NAMALWA (cell line): ENCODE measurements at places on chromosomes 2 and 18.

DNA sequence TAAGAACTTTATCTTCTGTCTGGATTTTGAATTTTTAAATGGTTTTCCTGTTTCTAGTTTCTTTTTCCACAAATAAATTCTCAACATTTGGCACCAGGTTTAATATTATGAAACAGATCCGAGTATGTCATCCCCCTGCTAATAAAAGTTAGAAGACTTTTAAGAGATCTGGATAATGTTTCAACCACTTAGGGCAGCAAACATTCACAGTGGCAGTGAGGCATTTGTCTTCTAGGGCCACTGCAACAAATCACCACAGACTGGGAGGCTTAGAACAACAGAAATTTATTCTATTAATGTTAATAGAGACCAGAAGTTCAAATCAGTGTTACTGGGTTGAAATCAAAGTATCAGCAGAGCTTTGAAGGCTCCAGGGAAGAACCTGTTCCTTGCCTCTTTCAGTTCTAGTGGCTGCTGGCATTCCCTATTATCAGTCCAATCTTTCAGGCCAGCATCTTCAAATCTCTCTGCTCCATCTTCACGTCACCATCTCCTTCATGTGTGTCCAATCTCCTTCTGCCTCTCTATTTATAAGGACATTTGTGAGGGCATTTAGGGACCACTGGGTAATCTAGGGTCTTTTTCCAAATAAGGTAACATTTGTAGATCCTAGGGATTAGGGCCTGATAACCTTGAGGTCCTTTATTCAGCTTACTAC, 23.4 kb downstream of the ACSL3 start:
- no peak for DNase-seq

GRCh38 chr2:1553671-1554295, 140.5 kb downstream of the TPO start:
- DNase-seq, result no peak

DNA sequence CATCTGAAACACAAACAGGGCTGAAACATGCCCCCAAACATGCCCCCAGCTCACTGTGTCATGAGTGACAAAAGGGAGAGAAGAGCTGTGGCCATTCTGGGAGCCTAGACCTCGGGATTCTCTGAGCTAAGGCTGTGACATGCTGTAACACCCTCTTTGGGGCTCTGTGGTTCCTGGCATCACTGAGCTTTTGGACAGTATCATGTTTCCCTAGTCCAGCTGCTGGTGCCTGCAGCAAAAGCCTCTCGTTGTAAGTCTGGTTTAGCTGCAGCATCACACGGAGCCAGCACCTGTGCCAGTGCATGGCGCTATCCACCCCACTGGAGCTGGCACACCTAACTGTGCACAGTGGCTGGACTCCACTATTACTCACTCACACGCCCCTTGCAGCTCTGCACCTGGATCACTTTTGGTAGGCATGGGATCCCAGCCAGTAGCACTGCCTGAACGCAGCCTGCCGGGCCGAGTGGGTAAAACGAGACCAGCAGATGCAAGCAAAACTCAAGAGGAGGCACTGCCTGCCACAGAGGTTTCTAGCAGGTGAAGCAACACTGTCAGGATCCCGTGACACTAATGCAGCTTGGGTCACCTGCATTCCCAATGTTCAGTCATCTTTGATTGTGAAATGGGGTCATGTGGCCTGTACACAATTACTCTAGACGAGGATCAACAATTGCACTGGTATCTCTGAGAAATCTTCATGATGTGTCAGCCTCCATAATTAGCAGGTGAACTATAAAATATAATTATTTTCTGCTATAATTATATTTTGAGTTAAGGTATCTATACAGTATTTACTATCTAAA, 547.2 kb downstream of the ZNF804A start:
- no peak for DNase-seq

DNA sequence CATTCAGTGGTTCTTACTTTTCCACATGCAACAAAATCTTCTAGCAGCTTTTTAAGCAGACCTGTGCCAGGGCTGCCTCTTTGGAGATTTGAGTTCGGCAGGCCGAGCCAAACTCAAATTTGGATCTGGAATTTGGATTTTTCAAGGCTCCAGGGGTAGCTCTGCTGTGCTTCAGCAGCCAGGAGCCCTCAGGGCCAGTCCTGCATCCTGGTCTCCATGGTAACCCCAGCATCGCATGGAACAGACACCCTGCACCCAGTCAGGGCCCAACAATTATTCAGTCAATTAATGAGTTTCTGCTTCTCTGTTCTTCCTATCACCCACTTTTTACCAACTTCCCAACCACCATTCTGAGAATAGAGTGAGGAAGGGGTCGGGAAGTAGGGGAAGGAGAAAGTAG, 30.0 kb downstream of the EN1 start:
- no peak for DNase-seq

GRCh38 chr2:144937910-144938709, 418.2 kb upstream of the ZEB2 start:
- no peak for DNase-seq

GRCh38 chr2:1698188-1698945, 45.9 kb downstream of the PXDN start:
- DNase-seq, result no peak

GRCh38 chr2:207167099-207167923, 1.6 kb upstream of the KLF7 start:
- DNase-seq, result no peak

- DNase-seq, result no peak
Observed at GRCh38 chr2:212484563-212485080, 54.0 kb downstream of the ERBB4 start.

- no peak for DNase-seq
Observed at GRCh38 chr2:152552888-152553287, 164.4 kb downstream of the PRPF40A start.

DNA sequence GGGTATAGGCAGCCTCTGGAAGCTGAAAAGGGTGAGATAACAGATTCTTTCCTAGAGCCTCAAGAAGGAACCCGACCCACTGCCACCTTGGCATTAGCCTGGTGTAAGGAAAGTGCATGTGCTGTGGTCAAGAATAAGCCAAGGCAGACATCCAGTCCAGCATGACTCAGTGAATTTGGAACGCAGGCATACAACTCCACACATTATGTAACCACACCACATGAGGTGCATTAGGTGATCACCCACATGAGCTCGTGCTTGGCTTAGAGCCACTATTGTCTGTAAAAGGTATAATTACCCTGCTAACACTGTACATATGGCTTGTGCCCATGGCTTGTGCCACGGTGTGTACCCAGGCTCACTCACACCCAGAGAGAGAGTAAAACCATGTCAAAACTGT, 583.7 kb upstream of the HNMT start:
- DNase-seq, result no peak

- no peak for DNase-seq
Observed at GRCh38 chr2:64637931-64638330, 15.8 kb downstream of the SERTAD2 start.

DNA sequence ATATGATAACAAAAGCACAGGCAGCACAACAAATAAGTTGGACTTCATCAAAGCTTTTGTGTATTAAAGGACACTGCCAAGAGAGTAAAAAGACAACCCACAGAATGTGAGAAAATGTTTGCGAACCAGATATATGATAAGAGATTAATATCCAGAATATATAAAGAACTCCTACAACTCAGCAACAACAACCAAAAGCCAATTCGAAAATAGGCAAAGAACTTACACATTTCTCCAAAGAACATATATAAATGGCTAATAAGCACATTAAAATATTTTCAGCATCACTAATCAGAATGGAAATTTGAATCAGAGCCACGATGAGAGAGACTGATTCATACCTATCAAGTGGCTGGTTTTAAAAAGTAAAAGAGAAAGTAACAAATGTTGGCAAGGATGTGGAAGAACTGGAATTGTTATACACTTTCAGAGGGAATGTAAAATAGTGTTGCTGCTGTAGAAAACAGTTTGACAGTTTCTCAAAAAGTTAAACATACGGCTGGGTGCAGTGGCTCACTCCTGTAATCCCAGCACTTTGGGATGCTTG, 25.2 kb downstream of the EPB41L5 start:
- no peak for DNase-seq

GRCh38 chr2:47785986-47786385, 3.0 kb downstream of the MSH6 start:
- no peak for DNase-seq

DNA sequence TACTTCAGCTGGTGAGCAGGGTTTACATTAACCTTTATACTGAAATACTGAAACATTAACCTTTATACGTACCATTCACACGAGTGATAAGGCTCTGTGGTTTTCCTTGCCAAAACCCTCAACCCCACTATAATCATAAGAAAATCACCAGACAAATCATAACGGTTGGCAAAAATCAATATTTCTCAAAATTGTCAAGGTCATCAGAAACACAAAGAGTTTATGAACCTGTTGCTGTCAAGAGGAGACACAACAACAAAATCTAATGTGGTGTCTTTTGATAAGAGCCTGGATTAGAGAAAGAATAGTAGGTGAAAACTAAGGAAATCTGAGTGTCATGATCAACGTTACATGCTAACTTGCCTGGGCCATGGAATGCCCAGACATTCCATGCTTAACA, 396.9 kb upstream of the TMEFF2 start:
- DNase-seq, result no peak

- no peak for DNase-seq
Observed at GRCh38 chr2:111178730-111179405, 58.2 kb downstream of the BCL2L11 start.

GRCh38 chr2:165440367-165440766, 29.1 kb upstream of the CSRNP3 start:
- peak; percentile 28 for DNase-seq

DNA sequence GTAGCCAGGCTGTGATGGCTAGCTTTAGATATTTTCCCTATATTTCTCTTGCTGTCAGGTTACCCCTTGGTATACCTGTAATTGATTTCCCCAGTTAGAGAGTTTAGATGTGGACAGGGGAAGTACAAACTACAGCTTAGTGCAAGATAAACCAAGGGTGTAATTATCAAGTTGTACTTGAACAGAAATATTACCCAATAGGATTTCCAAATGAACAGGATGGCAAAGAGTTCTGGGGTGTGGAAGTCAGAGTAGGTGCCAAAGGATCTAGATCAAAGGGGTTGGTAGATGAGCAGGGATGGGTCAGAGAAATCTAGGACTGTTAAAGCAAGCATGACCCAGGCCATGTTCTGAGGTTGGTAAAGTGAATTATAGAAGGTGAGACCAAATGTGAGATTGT, 585.2 kb downstream of the CCDC85A start:
- DNase-seq, result no peak

GRCh38 chr18:44778788-44779187, 98.1 kb downstream of the SETBP1 start:
- no peak for DNase-seq
